ENCODE measurements at places on chromosomes 16 and 17.
A peak's percentile ranks its signal among the peaks of the same experiment; 100 is the strongest.

- no peak for DNase-seq
These were observed 3.0 kb downstream of the KRT31 start for GRCh38 chr17:41394254-41394996.

DNA sequence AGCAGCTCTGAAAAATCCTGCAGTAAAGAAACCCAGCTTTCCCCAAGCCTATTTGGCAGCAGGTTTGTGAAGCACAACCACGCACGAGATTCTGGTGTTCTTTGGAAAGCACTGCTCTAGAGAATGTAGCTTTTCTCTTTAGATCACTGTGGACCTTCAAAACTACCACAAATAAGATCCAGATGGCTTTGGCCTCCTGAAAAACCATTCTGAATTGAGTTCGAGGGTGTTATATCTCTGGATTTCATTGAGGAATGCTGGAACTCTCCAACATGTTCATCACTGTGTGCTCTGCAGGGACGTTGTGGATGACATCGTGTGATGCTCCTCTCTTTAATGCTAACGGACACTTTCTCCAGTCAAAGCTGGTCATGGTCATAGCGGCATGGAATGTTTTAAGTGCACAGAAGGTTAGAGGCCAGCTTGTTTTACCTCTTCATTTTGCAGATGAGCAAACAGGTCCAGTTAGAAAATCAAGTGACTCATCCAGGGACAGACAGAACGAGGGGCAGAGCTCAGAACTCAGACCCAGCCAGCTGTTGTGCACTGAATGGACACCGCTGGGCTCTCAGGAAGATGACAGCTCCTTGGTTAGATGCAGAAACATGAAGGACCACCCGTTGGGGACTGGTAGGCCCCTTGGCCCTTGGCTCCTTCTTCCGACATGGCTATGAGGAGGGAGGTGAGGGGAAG, 37.2 kb downstream of the CCDC42 start:
- no peak for DNase-seq

GRCh38 chr17:7281074-7281952, at the start of gene SLC2A4:
SLC2A4 (plus strand) TSS chr17:7281718; CDS start chr17:7281935, 217 bp downstream.
- peak; percentile 93 for DNase-seq

DNA sequence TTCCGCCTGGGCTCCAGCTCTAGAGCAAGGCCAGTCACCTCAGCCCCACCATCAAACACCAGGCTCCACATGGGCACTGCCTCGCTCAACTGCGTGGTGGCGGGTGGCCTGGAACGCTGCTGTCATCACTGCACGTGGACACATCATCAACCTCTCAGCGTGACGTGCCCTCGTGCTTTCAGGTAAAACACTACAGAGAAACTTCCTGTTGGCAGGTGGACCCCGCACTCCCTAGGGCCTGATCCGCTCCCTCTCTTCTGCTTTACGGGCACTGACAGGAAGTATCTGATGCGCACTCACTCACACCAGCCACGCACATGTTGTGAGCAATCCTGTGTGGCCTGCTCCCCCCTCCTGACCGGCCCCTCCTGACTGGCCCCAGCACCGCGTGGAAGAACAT, 87.4 kb downstream of the ANKRD11 start:
- DNase-seq, result no peak

GRCh38 chr16:83010776-83011720, 384.3 kb downstream of the CDH13 start:
- peak; percentile 38 for DNase-seq

GRCh38 chr17:27578718-27579085, 52.3 kb upstream of the LGALS9 start:
- DNase-seq, result no peak

DNA sequence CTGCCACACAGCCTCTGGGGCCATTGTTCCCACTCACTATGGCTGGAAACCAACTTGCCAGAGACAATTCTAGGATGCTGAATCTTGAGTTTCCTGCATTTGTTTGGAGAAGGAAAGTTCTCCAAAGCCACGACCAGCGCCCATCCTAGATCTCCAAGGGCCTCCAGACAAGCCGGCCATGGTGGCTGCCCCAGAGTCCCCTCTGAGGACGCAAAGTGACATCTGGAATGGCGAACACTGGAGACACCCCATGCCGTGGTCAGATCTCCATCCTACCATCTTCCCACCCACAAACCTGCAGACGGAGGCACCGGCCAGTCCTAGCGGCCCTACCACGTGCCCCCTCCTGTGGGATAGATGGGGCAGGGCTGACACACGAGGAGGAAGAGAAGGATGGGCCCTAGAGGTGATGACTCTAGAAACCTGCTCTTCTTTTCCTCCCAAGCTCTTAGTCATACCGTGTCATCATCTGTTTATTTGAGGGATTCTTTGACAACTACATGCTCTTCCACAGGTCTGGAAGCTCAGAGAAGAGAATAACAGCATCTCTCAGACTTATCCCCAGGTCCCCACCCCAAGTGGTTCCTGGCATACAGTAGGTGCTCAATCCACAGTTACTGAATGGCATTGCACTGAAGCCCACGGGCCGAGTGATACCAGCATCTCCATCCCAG, 71.3 kb downstream of the MYH11 start:
- no peak for DNase-seq

- DNase-seq, result peak; percentile 27
These were observed 601 bp upstream of the RFWD3 start for GRCh38 chr16:74667255-74667700.

DNA sequence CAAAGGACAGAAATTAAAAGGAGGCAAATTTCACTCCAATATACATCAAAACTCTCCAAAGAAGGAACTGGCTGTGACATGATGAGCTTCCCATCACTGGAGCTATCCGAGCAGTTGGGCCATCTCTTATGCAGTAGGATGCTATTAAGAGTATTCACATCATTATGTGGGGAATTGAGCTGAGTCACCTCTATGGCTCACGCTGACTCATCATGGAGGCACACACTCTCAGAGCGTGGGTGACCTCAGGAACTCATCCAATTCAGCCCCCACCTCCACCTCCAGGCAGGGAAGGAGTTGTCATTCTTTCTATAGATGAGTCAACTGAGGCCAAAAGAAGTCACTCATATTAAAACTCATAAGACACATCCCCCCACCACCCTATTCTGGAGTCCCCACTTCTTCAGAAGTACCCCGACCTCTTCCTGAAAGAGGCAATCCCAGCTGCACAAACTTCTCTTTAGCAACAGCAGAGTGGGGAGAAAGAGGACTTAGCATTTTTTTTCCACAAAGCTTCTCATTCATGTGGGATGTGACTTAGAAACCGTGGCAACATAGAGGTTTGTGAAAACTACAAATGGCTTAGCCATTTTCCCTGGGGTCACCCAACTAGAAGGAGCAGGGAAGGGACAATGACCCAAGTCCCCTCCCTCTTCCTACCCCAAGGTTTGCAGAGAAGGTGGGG, 32.5 kb downstream of the ABCC12 start:
- peak; percentile 100 for DNase-seq
